HCT116 (cell line): ENCODE measurements at places on chromosomes 7 and 10. TPM values are rescaled to one million over a fixed set of nuclear protein-coding genes. Genes with fewer than 3 reads are reported as not detected.

Gene NME8
- total RNA-seq, result not detected

DNA sequence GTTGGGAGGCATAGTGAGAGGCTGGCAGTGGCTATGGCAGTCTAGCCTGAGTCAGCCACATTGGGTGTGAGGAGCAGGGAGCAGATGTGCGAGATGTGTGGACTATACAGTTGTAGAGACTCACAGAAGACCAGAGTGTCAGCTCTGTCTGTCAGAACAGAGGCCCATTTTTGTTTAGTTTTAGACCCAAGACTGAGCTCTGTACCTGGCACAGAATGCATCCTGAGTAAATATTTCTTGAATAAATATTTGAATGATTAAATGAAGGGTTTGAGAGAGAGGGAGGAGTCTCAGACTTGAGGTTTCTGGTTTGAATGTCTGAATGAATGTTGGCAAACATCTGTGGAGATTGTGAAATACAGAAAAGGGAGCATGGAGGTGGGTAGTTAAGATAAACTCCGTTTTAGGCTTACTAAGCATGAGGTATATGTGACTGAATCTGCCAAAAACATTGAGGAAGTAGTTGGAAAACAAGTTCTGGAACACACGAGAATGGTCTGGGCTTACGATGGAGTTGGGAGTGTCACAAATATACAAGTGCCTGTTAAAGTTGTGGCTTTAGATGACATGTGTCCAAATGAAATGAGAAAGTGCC lies 3.6 kb downstream of the SEC23IP start:
- H3K36me3 ChIP-seq, result peaks cover 28% of the 10 kb centered on the region; the same call in 1 of the 2 replicates
- peaks cover 18% of the 10 kb centered on the region for H3K4me1 ChIP-seq
- H3K27ac ChIP-seq, result no peak overlapping the region
- DNase-seq, result no peak
- no peaks in the 10 kb centered on the region for H3K27me3 ChIP-seq

GRCh38 chr7:98027342-98028033 lies 37.5 kb upstream of the OCM2 start:
- peak; percentile 18 for DNase-seq
- no peaks in the 10 kb centered on the region for H3K4me1 ChIP-seq
- no peaks in the 10 kb centered on the region for H3K36me3 ChIP-seq
- no peaks in the 10 kb centered on the region for H3K27me3 ChIP-seq

DNA sequence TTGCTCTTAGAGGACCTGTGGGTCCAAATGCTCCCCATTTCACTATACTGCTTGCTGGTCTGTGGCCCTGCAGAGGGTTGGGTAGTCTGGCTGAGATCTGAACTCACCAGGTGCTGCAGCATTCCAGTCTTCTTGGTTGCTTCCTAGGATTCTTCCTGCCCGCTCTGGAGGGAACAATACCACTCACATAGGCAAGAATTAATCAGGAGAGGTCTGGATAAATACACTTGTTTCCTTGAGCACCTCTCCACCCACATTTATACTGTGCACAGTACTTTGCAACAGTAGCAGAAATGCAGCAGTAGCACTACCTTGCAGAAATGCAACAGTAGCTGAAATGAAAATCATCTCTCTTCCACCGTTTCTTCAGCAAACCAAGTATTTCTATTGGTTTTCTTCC lies 125.3 kb downstream of the INSYN2A start:
- H3K27me3 ChIP-seq, result no peaks in the 10 kb centered on the region
- no peaks in the 10 kb centered on the region for H3K36me3 ChIP-seq
- no peak overlapping the region for H3K27ac ChIP-seq
- no peaks in the 10 kb centered on the region for H3K4me1 ChIP-seq
- DNase-seq, result no peak

Gene FAM171A1
- total RNA-seq, result 32.5 TPM
